Muscle of back (tissue), 13 donors: ENCODE measurements at places on chromosomes 16 and 17.

DNA sequence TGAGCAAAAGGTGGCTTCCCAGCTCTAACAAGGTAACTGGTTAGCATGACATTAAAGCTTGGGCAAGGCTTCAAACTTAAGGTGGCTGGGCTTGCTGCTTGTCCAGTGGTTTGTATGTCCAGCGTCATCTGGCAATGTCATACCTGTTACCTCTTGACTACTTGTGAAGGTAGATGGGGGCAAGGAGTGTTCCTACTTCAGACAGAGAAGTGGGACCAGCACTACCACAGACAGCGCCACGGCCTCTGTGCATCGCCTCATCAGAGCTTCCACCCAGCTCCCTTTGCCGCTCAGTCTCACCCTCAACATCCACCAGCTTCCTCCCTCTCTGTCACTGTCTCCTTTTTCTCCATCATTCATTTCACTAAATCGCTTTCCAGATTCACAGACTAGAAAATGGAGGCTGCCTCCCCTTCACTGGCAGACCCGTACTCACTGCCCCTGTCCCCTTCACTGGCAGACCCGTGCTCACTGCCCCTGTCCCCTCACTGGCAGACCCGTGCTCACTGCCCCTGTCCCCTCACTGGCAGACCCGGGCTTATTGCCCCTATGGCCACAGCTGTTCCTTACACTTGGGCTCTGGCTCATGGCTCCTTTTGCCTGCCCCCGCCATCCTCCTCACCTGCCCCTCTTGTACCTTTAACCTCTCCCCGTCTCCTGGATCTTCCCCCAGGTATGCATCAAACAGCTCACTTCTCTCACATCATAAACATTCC is 14.8 kb downstream of the CYB5D2 start:
- no peak for DNase-seq

GRCh38 chr17:78716292-78716691 is 65.8 kb downstream of the CYTH1 start:
- no peak for DNase-seq

DNA sequence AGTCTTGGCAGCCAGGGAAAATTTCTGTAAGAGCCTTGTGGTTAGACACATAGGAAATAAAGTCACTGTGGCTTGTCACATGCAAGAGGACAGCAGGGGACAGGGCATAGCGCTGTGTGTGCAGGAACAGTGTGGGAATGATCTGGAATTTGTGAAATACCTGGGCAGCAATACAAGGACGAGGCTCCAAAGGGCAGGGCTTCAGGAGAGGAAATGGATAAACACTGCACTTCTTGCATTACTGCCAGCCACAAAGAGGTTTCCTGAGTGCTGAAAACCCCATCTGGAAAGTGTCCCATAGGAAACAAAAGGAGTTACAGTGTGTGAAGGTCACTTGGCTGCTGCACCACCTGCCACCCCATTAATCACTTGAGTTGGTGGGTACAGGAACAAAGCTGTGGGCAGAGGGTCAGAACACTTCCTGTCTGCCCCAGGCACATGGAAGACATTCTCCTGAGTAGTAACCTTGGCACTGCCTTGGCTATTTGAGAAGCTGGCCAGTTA is 12.1 kb upstream of the HP start:
- DNase-seq, result no peak

- peak; percentile 31 for DNase-seq
These were observed 109.7 kb upstream of the NUDT7 start for GRCh38 chr16:77612596-77612995.

DNA sequence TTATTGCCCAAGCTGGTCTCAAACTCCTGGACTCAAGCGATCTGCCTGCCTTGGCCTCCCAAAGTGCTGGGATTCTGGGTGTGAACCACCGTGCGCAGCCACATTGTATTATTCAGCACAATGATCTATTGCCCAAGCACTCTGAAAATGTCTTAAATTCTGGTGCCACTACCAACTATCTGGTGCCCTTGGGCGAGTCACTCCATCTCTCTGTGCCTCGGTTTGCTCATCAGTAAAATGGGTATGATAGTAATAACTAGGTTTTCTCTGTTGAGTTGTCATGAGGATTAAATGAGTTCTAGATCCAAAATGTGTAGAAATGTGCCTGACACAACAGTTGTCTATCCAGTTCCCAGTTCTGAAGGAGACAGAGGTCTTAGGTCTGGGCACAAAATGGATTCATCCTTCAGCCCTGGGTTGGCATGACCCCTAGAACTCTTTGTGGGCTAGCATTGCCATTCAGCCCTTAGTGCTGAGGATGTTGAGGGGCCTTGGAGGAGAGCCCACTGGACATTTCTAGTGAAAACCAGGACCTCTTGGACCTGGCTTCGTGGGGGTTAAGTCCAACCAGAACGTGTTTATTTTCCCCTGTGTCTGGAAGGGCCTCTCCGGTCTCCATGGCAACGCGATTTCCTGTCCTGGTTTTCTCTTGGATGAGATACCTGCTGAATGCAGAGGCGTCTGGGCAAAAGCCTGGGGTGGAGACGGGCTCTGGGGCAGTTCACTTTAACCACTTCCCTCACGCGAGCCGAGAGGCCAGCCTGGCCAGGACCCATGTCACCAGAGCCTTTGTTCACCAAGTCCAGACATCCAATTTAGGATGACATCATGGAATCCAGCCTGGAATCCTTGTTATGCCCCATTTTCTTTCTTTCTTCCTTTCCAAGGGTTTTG is 43.7 kb upstream of the TNRC6A start:
- DNase-seq, result peak; percentile 93

GRCh38 chr17:9890124-9890523 is 14.9 kb downstream of the RCVRN start:
- no peak for DNase-seq

DNA sequence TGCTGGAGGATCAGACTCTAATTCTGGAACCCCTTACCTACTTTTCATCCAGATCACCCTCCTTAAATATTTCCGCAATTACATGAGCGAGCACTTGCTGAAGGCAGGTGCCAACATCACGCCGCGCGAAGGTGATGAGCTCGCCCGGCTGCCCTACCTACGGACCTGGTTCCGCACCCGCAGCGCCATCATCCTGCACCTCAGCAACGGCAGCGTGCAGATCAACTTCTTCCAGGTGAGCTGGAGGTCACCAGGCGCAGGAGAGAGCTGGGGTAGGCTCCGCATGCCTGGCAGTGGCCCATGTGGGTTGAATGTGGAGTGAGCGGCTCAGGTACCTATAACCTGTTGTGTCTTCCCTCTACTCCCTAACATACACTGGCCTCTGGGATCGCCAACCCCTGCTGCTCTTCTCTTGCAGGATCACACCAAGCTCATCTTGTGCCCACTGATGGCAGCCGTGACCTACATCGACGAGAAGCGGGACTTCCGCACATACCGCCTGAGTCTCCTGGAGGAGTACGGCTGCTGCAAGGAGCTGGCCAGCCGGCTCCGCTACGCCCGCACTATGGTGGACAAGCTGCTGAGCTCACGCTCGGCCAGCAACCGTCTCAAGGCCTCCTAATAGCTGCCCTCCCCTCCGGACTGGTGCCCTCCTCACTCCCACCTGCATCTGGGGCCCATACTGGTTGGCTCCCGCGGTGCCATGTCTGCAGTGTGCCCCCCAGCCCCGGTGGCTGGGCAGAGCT is 10.9 kb downstream of the PLK1 start:
- DNase-seq, result no peak

GRCh38 chr17:39787041-39787440 is 49.3 kb downstream of the GRB7 start:
- DNase-seq, result no peak

- DNase-seq, result no peak
These were observed 61.6 kb downstream of the SOX9 start for GRCh38 chr17:72182371-72182873.

DNA sequence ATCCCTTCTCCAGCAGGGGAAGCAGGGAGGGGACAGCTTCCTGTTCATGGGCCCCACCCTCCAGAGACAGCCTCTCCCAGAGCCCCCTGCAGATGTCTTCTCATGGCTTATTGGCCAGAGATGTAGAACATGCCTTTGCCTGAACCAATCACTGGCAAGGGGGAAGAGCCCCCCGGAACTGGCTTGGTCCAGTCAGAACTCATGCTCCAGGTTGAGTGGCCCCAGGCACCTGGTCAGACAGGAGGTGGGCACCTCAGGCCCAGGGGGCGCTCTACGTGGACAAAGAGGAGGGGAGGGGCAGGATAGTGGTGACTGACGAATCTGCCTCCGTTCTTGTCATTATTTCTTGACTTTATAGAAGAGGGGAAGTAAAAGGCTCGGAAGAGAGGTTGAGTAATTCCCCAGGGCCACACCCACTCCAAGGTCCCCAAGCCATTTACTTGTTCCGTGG is 23.6 kb downstream of the RAB11FIP4 start:
- no peak for DNase-seq

GRCh38 chr17:4808378-4808767 is 1.4 kb downstream of the PLD2 start:
- DNase-seq, result no peak

DNA sequence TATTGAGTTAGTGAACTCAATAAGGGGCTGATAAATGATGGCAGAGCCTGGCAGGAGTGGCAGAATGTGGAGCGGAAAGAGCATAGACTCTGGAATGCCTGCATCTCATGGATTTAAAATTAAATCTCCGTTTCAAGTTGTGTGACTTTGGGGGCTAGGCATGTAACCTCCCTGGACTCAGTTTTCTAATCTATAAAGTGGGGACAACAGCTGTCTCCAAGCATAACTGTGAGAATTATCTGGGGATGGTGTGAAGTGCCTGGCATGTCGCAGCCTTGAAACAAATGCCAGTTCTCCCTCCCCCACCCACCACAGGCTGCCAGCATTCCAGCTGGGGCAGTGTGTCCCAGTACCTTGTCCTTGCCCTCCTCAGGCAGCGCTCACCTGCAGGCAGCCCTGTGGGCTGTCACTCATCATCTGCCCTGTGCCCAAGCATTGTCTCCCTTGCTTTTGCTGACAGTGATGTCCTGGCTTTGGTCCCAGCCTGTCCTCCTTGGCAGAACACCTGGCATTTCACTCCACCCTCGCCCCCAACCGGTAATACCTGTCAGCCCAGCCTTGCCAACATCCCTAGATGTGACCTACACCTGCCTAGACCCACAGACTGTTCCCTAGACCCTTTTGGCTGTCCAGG is 129.6 kb downstream of the MRM1 start:
- no peak for DNase-seq

GRCh38 chr16:81731649-81732048 is 47.4 kb upstream of the PLCG2 start:
- no peak for DNase-seq

- no peak for DNase-seq
These were observed 193.6 kb downstream of the CCDC182 start for GRCh38 chr17:57551321-57552079.

DNA sequence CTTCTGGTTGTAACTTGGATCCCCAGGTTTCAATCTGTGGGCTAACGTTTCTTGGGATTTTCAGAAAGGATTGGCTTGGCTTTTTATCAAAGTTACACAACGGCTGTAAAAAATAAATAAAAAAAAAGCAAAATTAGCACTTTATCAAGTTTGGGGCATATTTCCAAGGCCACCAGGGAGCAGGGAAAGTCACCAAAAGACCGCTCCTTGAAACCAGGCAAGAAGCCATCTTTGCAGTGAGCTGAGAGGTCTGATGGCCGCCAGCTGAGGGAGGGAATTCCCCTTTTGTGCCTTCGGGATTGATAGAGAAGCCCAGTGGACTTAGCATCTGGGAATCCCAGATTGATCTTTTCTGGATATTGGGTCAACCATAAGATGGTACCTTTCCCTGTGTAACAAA is 192.2 kb downstream of the WWOX start:
- no peak for DNase-seq

DNA sequence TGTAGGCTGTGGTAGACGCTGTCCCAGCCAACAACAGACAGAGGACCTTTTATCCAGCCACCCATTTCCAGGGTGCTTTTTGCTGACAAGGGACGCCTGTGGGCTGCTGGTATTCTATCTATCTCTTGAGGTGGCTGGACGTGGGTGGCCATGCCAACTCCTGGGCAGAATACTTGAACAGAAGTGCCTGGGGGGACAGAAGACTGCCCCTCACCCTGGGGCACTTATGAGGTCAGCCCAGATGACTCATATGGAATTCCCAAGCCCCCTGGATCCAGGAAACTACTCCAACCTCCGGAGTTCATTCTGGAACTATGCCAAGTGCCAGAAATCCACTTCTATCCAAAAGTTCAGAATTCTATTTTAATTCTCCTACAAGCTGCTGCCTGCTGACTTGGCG is 61.3 kb downstream of the CDRT4 start:
- DNase-seq, result no peak

GRCh38 chr16:53083119-53083518 is 28.3 kb downstream of the CHD9 start:
- peak; percentile 12 for DNase-seq

DNA sequence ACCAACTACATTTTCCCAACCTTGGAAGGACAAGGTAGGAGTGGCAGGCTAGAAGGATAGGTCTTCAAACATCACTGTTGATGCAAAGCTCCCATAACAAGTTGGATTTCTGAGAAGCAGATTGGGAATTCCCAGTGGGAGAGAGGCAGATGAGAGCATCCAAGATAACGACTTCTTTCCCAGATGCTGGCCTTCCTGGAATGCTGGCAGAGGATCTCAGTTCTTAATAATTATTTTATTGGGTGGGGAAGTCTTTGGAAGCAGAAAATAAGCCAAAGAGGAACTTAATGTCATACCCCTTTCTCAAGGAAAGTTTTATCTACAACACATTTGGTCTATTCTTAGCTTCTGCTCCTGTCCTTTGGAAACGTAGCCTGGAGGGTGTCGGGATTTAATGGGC is 64.5 kb downstream of the MPRIP start:
- no peak for DNase-seq

GRCh38 chr17:7419819-7420610 is at the start of gene SPEM1:
TSS of gene SPEM1 (plus strand) at chr17:7420324. CDS start at chr17:7420385, 61 bp downstream.
- DNase-seq, result no peak

DNA sequence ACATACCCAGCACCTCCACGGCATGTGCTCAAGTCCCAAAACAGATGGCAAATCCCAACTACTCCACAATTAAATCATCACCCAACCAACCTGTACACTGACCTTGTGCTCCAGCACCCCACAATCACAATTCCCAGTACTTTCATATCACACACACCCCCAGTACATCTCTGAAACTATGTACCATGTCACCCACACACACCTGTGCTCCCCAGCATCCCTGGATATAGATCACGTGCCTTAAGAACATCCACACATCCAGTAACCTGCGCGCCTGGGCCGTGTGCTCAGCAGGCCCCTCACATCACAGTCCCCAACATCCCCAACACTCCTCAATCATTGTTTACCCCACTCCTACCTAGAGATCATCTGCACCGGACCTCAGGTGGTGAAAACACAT is 2.1 kb downstream of the NLGN2 start:
- DNase-seq, result no peak

DNA sequence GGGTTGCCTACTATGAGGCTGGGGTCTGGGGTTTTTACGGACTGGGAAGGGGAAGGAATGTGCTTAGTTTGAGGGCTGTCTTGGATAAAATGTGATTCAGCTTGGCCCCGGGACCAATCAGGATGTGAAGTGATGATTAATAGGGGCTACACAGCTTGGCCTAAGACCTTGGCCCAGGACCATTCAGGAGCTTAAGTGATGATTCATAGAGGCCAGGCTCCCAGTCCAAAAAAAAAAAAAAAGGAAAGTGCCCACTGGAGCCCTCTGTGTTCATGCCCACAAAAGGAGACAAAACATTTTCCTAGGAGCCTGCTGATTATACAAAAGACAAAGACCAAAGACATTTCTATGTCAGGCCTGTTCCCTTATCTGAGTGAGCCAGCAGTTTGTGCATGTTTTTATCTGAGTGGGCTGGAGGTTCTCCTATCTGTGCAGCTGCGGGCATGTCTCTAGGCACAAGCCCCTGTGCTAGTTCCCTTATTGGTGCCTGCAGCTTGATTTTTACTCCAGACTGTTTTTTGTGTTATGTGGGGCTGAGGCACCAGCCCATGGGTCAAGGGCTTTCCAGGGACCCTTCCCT is 898.2 kb upstream of the GOT2 start:
- peak; percentile 7 for DNase-seq

- peak; percentile 76 for DNase-seq
These were observed 82.1 kb downstream of the METRNL start for GRCh38 chr17:83161298-83162034.
